Mucosa of descending colon (tissue), 3 donors: ENCODE measurements at places on chromosomes 2 and 18.

GRCh38 chr2:111100765-111101162, 19.9 kb upstream of the BCL2L11 start:
- DNase-seq = no peak

DNA sequence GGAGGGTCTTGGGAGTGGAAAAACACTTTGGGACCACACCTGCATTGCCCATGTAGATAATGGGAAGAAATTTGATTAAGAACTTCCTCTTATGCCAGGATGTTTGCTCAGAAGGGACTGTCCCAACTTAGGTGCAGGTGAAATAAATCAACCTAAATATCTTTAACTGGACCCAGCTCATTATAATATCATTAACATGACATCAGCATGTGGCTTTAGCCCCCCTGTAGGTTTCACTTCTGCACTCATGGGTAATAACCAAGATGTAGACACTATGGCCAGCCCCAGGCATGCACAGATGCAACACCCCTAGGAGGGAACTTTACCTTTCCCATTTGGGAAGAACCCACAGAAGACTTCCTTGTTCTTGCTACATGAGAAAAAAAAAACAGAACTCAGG, 227.4 kb upstream of the ZNF804A start:
- DNase-seq = no peak

DNA sequence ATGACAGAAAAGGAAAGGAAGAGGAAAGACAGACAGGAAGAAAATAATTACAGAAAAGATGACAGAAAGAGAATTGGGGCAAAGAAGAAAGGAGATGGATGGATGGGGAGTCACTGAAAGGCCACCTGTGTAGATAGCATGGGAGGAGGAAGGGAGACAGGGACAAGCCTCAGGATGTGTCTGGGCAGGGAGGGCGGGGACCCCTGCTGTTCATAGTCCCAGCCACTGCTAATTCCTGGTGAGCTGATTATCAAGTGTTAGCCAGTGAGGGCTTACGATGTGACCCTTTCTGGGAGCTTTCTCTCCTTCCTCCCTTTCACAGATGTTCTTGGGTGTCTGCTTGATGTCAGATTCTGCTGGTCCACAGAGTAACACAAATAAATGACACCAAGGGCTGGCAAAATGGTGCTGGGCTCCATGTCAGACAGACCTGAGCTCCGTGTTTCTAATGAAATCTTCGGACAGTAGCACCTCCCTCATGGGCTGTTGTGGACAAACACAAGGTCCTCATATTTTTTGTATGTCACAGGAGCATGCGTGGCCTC, 13.6 kb downstream of the FHOD3 start:
- no peak for DNase-seq

DNA sequence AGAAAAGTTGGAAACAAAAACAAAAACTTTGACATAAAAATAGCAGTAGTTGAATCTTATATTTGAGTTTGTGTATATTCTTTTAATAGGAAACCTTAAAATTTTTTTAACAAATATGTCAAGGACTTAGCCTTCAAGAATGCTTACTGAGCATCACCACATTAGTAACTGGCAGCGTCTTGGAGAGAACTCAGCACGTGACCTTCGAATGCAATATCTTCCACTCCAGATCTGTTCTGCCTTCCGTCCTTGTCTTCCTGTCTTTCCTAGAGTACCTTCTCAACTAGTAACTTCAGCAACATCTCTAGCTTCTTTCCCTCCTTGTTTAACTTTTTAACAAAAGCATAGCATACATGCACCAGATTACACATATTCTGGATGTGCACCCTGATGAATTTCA, 972 bp downstream of the RSAD2 start:
- no peak for DNase-seq

DNA sequence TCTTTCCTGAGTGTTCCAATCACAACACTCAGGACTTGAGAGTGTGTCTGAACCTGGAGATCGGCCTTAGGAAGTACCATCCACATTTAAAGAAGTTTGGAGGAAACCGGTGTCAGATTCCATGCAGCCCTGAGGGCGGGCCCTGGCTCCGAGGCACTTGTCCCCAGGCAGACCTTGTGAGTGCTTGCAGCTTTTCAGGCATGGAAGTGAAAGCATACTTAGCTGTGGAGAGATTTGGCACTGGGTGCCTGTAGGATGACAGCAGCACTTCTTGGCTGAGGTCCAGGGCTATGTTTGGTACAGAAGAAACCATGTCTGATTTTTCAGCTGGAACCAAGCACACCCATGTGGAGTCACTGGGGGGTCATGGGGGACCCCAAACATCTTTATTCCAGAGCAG, 230.8 kb downstream of the SEPTIN10 start:
- peak; percentile 48 for DNase-seq

GRCh38 chr2:4381049-4381448, 677.7 kb downstream of the DCDC2C start:
- no peak for DNase-seq

GRCh38 chr2:96957244-96957643, 29.1 kb downstream of the FAM178B start:
- no peak for DNase-seq

GRCh38 chr2:20590704-20591515, 60.0 kb downstream of the HS1BP3 start:
- no peak for DNase-seq
